ENCODE measurements at places on chromosomes 1 and 21.

DNA sequence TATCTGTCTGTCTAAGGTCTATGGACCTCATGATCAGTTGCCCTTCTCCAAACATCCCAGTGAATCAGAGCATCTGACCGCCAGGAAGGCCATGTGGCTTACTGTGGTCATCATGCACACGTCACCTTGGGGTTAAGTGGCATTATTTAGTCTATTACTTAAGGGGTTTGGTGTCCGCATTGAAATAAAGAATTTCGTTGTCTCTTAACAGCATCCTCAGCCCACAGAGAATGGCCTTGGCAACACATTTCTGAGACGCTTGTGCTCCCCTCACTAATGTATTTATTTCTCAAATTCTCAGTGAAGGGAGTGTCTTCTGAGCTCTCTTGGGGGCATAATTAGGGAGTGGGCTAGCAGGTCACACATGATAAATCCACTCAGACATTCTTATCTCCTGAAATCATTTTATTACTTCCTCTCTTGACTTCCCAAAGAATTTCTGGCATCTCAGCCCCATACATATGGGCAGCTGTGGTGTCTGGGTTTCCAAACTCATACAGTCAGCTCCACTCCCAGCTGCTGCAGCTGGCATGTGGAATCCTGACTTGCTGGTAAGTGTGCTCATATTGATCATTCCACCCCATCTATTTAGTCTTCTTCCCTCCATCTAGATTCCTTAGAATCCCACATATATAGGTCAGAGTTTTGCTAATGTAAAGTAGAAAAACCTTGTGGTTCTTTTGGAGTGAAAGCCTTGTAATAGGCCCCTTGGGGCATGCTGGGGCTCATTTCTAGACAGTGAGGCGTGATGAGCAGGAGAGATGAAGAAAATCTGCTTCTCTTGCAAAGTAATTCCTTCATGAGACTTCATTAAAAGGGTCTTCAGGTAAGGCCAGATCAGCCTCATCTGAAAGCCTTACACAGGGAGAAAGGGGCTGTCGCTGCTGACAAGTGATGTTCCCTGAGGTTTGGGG, 110.5 kb downstream of the HHAT start:
- DNase-seq: no peak

GRCh38 chr1:90836345-90836679, 119.2 kb upstream of the BARHL2 start:
- DNase-seq: no peak

- DNase-seq: no peak
Observed at GRCh38 chr1:26281971-26282370, 2.1 kb downstream of the SH3BGRL3 start.

DNA sequence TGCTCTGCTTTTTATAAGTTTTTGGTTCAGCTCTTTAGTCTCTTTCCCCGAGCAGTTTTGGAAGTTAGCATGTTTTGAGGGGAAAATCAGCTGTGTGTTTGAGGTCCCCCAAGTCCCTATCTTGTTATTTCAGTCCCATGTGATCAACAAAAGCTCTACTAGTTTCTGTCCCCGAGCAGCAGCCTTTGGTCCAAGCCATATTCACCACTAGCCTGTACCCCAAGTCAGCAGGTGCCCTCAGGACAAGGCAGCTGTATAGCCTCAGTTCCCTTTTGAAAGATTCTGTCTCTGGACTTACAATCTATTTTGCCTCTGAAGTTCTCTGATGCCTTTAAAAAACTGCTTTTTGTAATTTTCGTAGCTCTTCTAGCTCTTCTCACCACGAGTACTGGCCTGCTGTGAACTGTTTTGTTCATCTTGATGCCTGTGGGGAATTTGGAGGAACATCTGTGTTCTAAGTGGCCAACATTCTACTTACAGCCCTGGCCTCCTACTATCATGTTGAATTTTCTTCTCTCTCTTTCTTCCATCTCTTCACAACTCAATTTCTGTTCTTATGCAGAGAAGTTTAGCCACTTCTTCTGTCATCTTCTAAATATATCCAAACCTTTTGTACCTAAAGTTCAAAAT, 16.7 kb downstream of the UAP1 start:
- no peak for DNase-seq

DNA sequence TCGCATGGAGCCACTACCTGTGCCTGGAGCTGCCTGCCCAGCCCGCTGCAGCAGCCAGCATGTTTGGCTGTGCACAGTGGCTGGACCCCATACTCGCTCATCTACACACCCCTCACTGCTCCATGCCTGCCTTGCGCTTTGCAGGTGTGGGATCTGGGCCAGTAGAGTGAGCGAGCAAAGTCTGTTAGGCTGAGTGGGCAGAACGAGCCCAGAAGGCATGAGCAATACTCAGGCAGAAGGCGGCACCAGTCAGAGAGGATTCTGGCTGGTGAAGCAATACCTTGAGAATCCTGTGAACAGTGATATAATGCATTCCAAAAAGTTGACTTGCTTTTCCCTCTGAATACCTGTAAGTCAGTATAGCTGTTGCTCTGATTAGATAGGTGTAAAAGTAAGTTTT, 816.4 kb downstream of the KCNT2 start:
- no peak for DNase-seq

DNA sequence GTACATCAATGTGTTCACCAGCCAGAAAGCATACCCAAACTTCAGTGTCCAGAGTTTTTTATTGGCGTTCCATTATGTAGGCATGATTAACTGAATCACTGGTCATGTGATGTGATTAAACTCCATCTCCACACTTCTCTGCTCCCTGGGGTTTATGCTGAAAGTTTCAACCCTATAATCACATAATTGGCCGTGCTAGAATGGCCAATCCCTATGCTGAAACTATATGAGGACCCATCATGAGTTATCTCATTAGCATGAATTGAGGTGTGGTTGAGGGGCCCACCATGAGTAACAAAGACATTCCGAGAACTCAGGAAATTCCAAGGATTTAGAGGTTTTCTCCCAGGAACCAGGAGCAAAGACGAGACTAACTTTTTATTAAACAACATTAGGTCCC, 31.8 kb upstream of the FBXO28 start:
- no peak for DNase-seq

DNA sequence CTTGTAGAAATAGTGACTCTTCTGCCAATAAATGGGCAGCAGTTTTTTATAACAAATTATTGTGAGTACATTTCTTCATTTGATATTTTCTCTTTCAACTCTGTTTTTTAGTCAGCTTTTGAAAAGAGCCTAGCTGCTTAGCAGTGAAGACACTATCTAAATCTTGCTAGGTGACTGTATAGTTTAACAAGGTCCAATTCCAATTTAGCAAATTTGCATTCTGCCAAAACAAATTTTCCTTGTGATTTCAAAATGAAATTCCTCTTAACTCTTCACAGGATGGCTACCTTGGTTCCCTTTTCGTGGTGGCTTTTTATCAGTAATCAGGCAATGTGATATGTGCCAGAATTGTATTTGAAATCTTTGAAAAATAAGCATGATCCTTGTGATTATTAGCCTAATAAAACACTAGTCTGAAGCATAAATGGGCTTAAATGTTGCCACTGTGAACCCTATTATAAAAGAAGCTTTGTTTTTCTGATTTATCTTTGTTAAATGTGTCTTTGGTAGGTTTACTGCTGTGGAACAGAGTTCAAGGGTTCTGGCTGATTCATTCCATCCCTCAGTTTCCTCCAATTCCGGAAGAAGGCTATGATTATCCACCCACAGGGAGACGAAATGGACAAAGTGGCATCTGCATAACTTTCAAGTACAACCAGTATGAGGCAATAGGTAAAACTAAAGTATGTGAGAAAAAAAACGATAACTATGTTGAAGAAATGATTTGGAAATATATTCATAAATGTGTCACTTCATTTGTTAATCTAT, 12.2 kb downstream of the DNASE2B start:
- no peak for DNase-seq

DNA sequence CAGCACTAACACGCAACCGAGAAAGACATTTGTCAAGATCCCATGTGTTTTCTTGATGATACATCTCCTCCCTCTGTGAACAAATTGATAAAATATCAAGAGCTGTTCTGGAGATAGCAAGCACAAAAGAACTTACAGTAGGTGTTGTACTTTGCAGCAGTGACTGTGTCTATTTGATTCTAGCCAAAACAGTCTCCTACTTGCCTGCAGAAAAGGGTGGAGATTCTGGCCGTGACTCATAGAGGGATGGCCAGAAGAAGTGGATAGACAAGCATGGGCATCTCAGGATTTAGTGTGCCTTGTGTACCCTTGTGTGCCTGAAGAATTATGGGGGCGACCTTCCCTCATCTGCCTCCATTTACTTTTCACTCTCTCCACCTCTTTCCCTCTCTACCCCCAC, 458.4 kb upstream of the LRRC7 start:
- DNase-seq: no peak
